Body of pancreas (tissue), 4 donors: ENCODE measurements at places on chromosomes 5 and 9. TPM values are rescaled to one million over a fixed set of nuclear protein-coding genes. Genes with fewer than 3 reads are reported as not detected.

EQTN gene
- total RNA-seq, result not detected

CCNI2 gene
- total RNA-seq, result 0.99 TPM

CMYA5 gene
- 3.3 TPM for total RNA-seq

DIPK1B gene
- total RNA-seq, result 25.7 TPM

ZDHHC11B gene
- 6.2 TPM for total RNA-seq

DMRT2 gene
- total RNA-seq, result not detected

C5orf52 gene
- not detected for total RNA-seq

FOCAD gene
- 85.7 TPM for total RNA-seq

GZMA gene
- total RNA-seq, result not detected

KIF4B gene
- total RNA-seq, result not detected

DNA sequence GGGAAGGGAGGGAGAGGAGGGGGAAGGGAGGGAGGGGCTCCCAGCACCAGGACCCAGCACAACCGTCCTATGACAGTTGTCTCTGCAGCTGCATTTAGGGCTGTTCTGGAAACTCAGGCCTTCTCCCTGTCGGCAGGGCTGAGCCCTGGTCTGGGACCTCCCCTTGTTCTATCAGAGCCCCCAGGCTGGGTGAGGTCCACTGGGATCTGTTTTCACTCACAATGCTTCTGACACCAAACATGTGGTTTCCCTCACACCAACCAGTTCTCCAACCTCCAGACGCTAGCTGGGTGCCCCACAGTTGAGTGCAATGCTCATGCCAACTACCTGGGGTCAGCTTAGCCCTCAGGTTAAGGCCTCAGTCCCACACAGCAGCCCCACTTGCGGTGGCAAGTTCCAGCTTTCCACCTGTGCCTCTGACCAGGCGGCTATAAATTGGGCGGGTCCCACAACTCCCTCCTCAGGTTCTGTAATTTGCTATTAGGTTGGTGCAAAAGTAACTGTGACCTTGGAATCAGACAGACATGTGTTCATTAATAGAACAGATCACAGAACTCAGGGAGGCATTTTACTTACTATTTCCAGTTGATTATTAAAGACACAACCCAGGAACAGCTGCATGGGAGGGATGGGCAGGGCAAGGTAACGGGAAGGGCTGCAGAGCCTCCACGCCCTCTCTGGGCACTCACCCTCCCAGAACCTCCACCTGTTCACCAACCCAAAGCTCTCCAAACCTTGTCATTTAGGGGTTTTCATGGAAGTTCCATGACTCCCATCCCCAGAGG lies 13.5 kb downstream of the ADAMTS2 start:
- no peak for DNase-seq

DNA sequence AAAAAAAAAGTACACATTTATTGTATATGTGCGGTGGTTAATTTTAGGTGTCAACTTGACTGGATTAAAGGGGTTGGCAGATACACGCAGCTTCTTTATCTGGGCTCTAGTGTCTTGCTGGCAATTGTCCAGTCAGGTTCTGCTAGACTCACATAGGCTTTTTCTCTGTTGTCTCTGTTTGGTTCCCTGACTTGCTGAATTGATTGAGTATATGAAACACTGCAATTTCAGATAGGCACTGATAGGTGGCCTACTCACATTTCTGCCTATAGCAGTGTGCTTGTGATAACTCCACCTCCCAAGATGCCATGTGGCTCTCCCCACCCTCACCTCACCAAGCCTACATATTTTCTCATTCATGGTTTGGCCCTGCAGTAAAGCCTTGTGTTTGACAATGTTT lies 52.5 kb downstream of the AOPEP start:
- no peak for DNase-seq

DNA sequence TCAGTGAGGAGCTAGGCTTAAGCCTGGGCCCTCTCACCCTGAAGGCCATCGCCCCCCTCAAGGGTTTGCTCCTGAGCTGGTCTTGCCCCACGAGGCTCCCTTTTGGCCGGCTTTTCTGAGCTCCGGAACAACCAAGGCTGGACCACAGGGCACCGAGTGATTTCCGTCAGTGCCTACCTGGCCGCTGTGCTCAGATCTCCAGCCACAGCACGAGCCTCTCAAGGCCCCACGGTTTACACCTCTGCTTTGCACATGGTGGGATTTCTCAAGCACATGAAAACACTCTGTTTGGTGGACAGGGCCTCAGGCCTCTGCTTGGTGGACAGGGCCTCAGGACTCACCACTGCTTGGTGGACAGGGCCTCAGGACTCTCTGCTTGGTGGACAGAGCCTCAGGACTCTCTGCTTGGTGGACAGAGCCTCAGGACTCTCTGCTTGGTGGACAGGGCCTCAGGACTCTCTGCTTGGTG lies 15.8 kb downstream of the CLPTM1L start:
- no peak for DNase-seq

GRCh38 chr5:104708027-104708426 lies 1145.4 kb upstream of the NUDT12 start:
- no peak for DNase-seq

GRCh38 chr9:123426406-123426805 lies 70.4 kb downstream of the CRB2 start:
- DNase-seq, result no peak

DNA sequence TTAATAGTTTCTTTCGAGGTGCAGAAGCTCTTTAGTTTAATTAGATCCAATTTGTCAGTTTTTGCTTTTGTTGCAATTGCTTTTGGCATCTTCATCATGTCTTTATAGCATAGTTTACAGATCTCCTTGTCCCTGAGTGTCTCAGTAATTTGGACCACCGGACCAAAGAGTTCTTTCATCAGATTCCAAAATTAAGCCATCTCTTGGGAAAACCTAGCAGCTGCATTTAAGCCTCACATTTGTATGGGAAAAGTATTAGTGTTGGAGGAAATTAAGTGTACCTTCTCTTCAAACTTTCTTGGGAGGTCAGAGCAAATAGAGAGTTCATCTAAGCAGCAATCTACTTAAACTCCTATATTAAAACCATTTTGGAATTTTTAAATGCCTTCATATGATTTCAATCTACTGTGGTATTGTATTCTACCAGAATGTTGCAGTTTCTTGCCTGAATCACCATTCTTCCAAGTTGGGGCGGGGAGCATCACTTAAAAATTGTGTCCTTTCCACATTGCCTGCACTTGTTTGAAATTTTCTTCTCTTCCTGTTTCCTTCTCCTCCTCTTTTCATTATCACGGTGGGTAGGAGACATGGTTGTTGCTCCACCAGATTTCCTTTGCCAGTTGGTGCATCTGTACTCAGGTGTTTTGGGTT lies 97.3 kb upstream of the DAB2 start:
- no peak for DNase-seq

DNA sequence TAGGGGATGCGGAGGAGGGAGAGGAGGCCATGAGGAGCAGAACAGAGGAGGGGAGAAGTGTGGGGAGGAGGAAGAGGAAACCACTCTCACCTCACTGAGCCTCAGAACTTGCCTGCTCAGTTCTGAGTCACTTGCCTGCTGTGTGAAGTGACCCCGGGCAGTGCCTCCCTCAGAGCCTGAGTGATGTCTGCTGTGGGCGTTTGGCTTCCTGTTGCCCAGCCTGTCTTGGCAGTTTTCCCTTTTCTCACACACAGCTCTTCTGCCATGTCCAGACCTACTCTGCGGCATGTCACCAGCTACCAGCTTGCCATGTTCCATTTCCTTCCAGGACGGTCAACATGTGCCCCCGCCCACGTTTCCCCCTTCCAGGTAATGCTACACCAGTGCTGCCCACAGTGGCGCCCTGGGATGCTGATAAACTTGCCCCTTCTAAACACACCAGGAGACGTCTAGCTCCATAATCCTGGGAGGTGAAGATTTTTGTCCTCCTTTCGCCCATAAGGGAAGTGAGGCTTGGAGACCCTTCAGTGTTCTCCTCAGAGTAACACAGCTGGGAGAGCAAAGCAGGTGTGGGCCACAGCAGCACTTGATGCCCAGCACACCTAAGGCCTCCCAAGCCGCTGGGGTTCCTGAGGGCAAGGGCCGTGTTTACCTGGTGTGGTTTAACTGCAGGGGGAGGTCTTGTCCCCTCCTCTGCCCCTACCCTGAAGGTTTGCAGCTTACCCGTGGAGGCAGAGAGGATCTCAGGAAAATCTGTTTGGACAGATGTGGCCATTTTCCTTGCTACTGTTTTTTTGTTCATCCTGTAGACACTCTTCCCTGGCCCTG lies 63.8 kb upstream of the RNF130 start:
- peak; percentile 39 for DNase-seq

- DNase-seq, result no peak
These were observed 21.0 kb upstream of the ERAP2 start for GRCh38 chr5:96855031-96855872.

- no peak for DNase-seq
These were observed 163.7 kb downstream of the ROR2 start for GRCh38 chr9:91786132-91786896.

DNA sequence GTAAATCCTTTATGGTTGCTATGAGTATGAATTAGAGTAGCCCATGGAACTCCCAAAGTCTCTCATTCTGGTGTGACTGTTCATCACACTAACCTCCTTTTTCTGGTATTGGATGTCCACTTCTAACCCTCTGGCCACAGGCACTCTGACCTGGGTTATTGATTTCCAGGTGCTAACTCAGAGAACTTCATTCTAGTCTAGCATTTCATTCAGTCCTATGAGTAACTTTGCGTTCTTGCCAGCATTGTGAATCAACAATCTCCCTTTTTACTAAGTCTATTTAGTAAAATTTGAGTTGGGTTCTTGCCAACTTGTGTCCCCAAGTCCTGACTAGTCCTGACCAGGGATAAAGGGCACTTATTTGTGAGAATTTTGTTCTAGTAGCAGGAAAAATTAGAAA lies 103.5 kb downstream of the SNX18 start:
- DNase-seq, result no peak

DNA sequence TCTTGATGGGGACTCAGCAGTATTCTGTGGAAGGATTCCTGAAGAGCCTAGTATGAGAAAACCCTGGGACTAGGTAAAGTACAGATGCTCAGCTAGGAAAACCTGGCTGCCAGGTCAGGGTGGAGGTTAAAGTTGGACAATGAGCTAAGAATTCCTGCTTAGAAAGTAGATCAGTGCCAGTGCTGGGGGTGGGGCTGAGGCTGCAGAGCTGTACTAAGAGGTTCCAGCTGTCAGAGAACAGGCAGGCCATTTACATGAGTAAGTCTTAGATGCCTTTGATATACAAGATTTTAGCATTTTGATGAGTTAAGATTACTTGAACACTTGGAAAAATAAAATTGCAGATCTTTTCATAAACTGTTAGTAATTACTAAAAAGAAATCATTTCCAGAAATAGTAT lies 332.3 kb upstream of the NUDT12 start:
- DNase-seq, result peak; percentile 6

- DNase-seq, result no peak
These were observed 1327.8 kb upstream of the WWC1 start for GRCh38 chr5:166963596-166963995.

DNA sequence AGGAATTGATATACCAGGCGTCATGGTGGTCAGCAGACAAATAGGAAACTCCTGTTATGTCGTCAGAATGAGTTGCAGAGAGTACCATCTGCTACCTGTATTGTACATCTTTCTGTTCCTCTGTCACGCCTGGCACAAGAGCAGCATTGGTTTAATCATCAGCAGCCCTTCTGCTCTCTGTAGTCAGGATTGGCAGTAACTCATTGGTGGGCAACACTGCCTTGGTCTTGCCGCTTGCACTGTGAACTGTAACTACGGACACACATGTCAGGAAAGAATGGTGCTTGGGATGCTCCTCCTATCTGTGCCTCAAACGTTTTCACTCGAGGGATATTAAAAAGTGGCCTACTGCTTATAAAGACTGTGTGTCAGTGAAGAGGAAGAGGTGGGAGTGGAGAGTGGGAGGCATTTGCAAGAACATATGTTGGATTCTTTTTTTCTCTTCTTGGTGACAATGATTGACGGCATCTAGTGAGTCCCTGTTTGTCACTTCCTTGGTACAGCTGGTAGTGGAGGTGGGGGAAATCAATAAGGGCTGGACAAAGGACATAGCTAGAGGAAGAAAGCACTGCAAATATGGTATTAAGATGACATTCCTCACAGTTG lies 76.6 kb downstream of the F2RL2 start:
- DNase-seq, result no peak

DNA sequence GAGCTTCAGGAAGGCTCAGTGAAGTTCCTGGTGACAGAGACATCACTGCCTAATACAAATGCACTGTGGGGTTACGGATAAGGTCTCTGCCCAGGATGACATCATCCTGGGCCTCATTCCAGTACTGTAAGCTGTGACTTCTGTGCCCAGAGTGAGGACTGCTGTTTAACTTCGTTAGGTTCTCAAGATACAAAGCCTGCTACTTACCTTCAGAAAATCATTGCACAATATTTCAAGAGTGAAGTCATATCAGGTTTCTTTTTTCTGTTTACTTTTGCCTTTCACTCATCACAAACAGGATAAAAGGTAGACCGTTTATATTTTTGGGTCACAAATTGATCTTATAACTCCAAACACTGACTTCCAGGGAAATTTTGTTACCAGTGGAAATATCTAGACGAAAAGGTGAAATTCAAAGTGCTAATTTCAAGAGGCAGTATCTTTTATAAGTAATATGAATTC lies 241.2 kb downstream of the PIK3R1 start:
- peak; percentile 92 for DNase-seq
